Astrocyte (in vitro differentiated cells and primary cell): ENCODE measurements at places on chromosomes 1 and 21. TPM values are rescaled to one million over a fixed set of nuclear protein-coding genes. Genes with fewer than 3 reads are reported as not detected.

DNA sequence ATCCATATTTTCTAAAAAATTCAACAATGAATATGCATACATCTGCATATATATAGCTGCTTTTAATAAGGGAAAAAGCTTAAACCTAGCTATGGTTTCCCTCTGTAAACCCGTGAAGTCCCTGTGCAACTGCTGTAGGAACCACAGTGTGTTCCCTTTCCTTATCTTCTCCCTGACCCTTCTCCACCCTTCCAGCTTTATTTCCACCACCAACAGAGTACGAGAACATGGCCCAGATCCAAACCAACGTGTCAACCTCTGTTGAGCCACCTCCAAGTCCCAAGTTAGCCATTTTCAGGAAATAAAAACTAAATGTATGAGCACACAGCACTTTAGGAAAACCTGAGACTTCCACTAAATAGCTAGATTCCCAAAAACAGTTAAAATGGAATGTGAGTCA is 20.3 kb downstream of the SUSD4 start:
- no peak for DNase-seq

Gene ABCG1
- 1.3 and 1.9 TPM in 2 replicates for total RNA-seq

Gene ZNF648
- not detected in 2 replicates for total RNA-seq

Gene SPRR3
- 0.70 and 3.0 TPM in 2 replicates for total RNA-seq

Gene RUNX3
- 2.1 and 2.5 TPM in 2 replicates for total RNA-seq
